ENCODE measurements at places on chromosomes 12 and 14.

GRCh38 chr12:117053050-117053400 lies 46.2 kb downstream of the TESC start:
- DNase-seq = no peak

DNA sequence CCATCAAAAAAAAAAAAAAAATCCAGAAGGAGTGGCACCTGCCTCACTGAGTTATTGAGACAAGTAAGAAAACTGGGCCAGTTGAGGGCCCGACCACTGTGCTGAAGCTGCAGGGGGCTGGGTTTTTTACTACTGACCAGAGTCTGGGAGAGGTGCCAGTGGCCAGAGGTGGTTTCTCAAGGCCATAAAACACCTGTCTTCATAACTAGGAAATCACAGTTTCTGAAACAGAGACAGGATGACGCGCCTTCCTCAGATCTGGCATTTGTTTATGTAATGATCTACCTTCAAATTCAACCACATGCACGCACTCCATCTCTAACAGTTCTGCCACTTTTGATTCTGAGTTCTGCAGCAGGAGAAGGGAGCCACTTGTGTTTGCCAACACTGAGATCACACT lies 12.7 kb downstream of the TSPAN11 start:
- DNase-seq = no peak

DNA sequence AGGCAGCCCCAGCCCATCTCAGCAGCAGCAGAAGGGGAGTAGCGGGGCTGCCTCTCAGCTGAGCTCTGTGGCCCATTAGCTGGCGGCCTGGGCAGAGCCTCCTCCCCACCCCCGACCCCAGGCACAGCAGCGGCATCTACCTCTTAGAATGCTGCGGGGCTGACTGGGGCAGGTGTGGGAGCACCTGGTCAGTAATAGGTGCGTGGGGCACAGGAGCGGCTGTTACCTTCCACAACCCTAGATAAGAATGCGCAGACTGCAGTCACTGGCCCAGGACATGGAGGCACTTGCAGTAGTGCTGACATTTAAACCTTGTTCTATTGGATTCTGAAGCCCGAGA lies 35.6 kb downstream of the SYNE3 start:
- no peak for DNase-seq

- no peak for DNase-seq
Measured at GRCh38 chr12:91179315-91179714, 3.3 kb downstream of the DCN start.

DNA sequence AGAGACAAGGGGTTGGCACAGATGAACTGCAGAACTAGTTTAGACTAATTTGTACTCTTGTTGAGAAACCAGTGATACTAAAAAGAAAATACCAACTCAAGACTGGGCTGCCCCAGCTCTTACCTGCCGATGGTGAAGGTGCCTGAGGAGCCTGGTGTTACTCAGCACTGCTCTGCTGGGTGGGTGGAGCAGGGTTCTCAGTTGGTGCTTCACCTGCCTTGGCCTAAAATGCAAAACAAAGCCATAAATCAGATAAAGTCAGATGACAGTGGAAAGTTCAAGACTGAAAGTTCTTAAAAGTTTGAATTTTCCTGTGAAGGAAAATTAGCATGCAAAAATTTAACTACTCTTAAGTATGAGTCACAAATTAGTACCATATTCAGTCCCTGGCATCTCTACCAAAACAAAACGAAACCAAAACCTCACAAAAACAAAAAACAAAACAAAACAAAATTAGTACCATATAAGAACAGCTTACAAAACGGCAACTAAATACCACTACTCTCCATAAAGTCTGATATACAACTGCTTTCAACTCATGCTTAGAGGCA lies 21.9 kb downstream of the YBX3 start:
- DNase-seq = no peak

GRCh38 chr12:116860263-116860662 lies 21.0 kb downstream of the HRK start:
- DNase-seq = no peak

DNA sequence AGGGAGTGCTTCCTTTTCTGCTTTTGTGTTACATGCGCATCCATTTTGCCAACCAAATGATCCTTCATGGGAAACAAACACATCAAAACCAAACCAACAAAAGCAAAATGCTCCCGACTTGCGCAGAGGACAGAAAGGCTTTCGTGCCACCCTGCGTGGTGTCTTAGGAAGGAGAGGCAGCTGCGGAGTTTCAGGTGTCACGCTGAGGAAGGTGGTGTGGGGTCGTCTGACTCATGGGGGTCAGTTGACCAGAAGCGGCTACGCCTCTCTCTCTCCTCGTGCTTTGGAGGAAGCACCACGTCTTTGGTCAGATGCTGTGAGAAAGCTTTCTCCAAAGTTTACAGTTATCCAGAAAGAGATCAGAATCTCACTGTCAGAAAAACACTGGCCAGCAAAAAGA lies 7.9 kb downstream of the EMP1 start:
- no peak for DNase-seq

GRCh38 chr14:81485781-81486180 lies 47.9 kb downstream of the SEL1L start:
- DNase-seq = no peak

DNA sequence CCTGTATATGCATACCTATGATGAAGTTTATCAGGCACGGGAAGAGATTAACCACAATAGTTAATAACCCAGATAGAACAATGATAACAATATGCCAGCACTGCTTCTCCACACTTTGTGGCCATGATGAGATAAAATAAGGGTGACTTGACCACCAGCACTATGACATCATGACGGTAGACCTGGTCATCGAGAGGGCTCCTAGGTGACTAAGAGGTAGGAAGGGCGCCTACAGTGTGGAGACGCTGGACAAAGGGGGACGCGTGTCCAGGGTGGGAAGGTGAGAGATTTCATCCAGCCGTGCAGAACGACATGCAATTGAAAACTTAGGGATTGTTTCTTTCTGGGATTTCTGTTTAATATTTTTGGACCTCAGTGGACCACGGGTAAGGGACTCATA lies 221.8 kb upstream of the RTL1 start:
- peak; percentile 8 for DNase-seq

DNA sequence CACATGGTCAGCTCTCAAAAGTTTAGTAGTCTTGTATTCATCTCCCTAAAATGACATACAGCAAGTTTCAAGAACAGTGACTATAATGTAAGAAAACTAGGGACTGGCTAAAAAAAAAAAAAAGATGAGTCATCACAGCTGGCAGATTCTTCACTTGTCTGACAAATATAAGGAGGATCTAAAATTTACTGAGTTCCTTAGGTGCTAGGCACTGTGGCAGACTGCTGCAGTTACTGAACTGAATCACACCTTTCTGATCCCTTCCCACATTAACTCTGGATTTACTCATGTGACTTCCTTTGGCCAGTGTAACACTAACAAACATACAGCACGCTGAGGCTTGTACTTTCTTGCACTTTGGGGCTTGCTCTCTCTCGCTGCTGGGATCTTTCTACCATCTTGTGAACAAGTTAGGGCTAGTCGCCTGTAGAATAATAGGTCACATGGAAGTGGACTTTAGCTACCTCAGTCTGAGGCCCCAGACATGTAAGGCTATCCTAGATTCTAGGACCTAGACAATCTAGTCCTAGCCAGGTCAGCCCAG lies 32.1 kb downstream of the BAZ1A start:
- no peak for DNase-seq

DNA sequence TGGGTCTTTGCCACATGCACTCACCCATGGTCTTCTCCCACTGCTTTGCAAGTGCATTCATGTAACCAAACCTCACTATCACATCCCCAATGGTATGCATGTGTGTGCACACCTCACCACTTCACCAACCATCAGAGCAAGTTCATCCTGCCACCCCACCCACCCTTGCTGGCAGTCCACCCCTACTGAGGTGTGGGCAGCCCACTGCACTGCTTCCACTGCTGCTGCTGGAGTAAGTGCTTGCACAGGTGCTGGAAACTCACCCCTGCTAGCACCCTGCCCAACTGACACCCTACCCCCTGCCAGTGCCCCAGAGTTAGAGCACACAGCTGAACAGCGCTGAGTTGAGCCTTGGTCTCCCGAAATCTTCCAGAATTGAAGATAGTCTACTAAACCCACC lies 46.1 kb upstream of the CLEC14A start:
- DNase-seq = no peak

GRCh38 chr12:77973579-77973978 lies 142.9 kb downstream of the NAV3 start:
- no peak for DNase-seq

DNA sequence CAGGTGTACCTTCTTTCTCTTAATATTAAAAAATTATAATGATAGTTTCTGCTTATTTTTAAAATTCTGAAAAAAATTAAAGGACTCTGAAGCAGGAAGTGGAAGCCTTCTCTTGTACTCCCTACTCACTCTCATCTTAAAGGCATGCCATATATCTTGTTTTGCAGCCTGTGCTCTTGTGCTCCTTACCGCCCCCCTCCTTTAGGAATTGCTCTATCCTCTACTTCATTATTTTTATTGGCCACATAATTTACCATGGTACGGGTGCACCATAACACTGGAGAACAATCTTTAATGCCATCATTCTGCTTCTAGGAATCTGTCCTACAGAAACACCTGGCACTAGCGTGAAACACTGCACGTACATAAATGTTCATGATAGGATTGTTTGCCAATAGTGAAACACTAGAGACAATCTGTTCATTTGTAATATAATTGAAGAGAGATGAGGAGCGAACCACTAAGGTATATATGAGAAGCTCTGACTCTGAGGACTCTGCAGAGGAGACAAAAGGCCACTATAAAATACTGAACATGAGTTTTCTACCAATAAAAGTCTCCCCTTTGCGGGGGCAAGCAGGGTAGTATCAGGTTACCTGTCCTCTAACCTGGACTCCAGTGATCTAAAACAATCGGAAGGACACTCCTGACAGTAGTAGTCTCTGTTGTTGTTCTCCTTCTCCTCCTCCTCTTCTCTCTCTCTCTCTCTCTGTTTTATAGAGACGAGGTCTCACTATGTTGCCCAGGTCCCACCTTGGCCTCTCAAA lies 6.3 kb upstream of the NYNRIN start:
- no peak for DNase-seq

DNA sequence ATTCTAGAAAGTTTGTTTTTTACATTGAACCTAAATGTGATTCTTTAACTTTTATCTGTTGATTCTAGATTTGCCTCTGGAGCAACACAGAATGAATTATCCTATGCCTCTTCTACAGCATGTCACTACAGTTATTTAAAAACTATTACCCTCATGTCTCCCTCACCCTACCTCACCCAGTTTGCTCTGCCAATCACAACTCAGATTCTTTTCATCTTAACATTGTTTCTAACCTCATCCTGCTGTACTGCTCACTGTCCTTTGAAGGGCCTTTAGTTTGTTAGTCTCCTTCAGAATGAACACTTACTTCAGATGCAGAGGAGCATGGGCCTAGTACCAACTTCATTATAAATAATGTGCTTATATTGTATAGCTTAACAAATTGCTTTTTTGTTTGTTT lies 21.5 kb downstream of the YLPM1 start:
- no peak for DNase-seq
